H7 (cell line): ENCODE measurements at places on chromosomes 11 and 22.
A peak's percentile ranks its signal among the peaks of the same experiment; 100 is the strongest.

GRCh38 chr11:64321533-64321932, 3.6 kb downstream of the PRDX5 start:
- no peak for DNase-seq

GRCh38 chr11:46736615-46737014, 17.6 kb downstream of the F2 start:
- no peak for DNase-seq

DNA sequence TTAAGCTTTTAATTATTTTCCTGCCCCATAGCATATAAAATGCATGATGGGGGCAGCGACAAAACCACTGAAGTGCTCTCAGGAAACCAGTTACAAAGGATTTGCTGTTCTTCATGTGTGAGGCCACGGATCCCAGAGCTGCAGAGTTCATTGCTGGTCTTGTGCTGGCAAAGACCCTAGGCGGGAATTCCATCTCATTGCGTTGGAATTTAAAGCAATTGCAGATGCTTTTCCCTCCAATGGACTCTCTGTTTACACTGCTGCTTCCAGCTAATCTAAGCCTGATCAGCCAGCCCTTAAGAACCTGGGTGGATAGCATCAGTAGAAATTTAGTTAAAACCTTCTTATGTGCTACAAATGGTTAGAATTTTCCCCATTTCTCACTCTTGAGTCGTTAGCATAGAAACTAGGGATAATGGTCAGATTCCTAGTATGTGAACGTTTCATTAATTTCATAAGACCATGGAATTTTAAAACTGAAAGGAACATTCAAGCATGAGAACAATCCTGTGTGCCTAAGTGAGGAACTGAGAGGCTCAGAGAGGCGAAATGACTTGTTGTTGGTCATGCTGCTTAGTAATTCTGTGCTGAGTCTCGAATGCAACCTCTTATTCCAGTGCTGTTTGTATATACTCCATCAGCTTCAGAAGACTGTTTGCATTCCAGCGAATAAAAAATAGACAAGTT, 36.1 kb upstream of the ADSL start:
- DNase-seq, result no peak

- DNase-seq, result no peak
These were observed 33.3 kb downstream of the ELP4 start for GRCh38 chr11:31542862-31543261.

- no peak for DNase-seq
These were observed 1.5 kb downstream of the BACE1-AS start for GRCh38 chr11:117292616-117293015.

- no peak for DNase-seq
These were observed 734.2 kb upstream of the ANO3 start for GRCh38 chr11:25597696-25598095.

GRCh38 chr11:128456566-128457268, 130.6 kb downstream of the ETS1 start:
- DNase-seq, result no peak

DNA sequence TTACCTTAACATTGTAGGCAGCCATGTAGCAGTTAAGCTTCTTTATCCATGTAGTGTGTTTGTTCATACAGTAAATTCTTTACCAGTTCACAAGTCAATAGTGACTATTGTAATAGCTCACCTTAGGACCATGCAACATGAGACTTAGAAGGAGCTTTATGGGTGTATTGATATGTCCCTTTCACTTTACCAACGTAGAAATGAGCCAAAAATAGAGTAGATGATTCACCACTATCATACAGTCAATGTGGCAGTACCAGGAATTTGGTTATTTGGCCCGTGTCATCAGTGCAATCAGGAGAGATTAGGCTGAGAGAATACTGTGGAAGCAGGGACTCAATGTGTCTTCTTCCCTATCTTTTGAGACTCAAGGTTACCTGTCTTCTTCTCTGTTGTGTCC, 4.7 kb downstream of the ZDHHC13 start:
- no peak for DNase-seq

GRCh38 chr11:36598051-36598450, at the start of gene RAG2:
TSS of gene RAG2 (minus strand) at chr11:36598236. CDS start at chr11:36594168, 4,068 bp downstream.
- DNase-seq, result no peak

DNA sequence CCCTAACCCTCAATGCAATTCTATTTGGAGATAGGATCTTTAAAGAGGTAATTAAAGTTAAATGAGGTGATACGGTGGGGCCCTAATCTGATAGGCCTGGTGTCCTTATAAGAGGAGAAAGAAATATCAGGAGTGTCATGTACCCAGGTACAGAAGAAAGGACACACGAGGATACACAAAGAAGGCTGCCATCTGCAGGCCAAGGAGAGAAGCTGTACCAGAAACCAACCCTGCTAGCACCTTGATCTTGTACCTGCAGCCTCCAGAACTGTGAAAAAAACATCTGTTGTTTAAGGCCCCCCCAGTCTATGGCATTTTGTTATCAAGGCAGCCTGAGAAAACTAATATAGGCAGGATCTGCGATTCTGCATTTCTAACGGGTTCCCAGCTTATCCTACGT, 44.2 kb downstream of the FBXO7 start:
- DNase-seq, result no peak

- DNase-seq, result no peak
These were observed 121.0 kb downstream of the WNT11 start for GRCh38 chr11:76085270-76085669.

DNA sequence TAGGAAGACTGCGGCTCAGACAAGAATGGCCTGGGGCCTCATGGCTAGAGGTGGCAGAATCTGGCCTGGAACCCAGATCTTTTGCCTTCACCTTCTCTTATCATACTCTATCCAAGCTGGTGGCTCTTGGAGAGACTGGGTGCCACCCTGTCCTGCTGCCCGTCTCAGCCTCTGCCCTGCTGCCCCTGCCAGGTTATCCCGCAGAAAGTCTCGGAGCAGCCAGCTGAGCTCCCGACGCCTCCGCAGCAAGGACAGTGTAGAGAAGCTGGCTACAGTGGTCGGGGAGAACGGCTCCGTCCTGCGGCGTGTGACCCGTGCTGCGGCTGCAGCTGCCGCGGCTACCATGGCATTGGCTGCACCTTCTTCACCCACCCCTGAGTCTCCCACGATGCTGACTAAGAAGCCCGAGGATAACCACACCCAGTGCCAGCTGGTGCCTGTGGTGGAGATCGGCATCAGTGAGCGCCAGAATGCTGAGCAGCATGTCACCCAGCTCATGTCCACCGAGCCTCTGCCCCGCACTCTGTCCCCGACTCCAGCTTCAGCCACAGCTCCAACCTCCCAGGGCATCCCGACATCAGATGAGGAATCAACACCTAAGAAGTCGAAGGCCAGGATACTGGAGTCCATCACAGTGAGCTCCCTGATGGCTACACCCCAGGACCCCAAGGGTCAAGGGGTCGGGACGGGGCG, 5.9 kb downstream of the INCENP start:
- peak; percentile 16 for DNase-seq

DNA sequence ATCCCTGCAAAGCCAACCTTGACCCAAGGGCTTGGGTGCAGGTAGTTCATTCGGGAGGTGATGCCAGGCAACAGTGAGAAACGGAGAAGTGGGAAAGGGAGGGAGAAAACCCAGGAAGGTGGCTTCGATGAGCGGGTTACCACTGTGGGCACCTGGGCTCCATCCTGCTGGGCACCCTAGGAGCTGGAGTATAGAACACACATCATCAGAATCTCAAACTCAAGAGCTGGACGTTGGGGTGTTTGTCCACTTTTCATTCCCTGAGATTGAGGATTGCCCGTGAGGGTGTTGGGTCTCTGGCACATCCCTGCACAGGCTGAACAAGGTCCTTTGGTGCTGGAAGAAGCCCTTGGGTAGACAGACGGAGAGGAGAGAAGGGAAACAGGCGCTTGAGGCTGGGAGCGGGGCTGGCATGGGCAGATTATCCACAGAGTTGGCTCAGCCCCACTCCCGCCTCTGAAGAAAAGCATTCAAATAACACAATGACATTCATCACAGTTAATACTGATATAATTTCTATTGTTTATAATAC, 70.4 kb downstream of the LRRC32 start:
- peak; percentile 20 for DNase-seq

DNA sequence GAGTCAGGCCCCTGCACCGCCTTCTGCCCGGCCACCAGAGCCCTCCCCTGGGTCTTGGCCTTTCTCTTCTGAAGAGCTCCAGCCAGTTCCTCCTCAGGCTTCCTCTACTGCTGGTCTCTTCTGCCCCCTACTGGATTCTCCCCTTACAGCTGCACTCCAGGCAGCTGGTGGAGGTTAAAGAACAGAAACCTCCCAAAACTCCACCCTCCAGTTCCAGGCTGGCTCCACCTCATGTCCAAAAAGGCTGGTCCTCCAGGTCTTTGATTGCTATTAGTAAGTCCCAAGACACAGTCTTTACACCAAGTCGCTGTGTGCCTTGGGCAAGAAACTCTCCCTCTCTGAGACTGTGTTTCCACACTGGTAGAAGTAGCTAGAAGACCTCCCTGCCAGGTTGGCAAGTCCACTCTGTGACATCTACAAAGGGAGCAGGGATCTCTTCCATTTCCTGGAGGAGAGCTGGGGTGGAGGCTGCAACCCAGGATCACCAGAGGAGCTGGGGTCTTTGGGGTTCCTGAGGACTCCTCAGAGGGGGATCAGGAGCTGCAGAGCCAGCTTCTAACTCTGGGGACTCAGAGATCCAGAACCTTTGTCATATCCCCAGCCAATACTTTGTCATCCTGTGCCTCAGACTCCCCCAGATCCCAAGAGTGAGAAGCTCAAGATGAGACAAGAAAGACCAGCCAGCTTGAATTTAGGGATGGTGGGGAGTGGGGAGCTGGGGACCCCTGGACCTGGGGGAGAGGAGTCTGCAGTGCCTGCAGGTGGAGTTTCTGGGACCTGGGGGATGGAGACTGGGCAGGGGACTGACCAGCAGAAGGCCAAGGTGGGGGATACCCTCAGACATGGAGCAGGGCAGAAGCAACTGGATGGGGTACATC, 3.4 kb upstream of the IGLL5 start:
- peak; percentile 92 for DNase-seq

- DNase-seq, result no peak
These were observed 66.0 kb downstream of the MYEOV start for GRCh38 chr11:69359735-69360480.

GRCh38 chr11:71426413-71426812, 21.8 kb downstream of the DHCR7 start:
- DNase-seq, result no peak

- no peak for DNase-seq
These were observed 9.6 kb downstream of the NAGA start for GRCh38 chr22:42061041-42061440.

- DNase-seq, result peak; percentile 88
These were observed 58.9 kb downstream of the LINC01488 start for GRCh38 chr11:69540118-69541000.

DNA sequence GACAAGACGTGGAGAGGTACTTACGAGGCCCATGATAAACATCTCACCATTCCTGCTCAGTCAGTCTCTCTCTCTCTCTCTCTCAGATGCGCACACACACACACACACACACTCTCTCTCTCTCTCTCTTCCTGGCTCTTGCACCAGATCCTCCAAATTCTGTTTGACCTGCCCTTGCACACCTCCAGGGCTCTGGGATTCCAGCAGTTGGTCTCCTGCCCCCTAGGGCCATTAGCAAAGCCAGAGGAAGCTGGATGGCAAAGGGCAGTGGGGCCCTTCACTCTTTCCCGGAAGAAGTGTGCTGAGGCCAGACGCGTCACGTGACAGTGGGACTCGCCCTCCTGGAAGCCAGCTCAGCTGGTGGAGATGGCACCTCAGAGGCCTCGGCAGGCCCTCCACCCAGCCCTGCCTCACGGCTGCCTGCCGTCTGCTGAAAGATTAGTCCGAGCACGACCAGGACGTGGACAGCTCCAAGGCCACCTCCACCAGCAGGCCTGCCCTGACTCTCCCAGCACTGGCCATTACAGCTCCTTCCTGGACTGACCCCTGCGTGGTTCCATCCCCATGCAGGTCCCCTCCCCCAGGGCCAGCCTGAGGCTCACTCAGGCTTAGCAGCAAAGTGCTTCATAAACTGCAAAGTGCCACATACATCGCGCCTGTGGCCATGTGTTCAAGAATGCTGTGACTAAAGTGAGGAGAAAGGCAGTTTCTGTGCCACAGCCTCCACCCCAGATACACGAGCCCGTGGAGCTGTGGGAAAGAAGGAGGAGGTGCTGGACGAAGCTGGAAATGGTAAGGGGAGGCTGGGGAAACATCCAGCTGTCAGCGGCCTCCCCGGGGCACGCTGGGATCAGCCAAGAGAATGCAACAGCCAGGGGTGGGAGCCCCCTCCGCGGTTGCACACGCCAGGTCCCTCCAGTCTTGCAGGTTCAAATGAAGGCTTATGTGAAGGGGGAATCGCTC, 3.7 kb downstream of the PDGFB start:
- peak; percentile 73 for DNase-seq

- no peak for DNase-seq
These were observed 120.0 kb downstream of the KCNQ1 start for GRCh38 chr11:2564588-2565425.

DNA sequence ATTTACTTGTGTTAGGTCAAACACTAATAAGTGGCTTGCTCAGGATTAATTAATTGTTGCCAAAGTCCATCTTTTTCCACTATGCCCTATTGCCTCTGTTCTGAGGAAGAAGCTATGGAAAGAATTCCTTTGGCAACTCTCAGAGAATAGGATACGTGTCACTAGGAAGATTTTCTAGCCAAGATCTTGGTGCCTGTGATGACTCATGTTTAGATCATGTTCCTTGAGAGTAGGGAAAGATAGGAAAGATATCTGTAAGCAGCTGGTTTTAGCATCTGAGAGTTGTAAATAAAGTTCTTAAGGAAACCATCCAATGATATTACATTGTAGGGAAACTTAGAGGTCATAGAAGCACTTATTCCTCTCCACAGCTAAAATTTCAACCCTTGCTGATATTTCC, 15.7 kb downstream of the SLN start:
- no peak for DNase-seq

GRCh38 chr22:47786650-47787290, 1024.3 kb downstream of the TBC1D22A start:
- no peak for DNase-seq

DNA sequence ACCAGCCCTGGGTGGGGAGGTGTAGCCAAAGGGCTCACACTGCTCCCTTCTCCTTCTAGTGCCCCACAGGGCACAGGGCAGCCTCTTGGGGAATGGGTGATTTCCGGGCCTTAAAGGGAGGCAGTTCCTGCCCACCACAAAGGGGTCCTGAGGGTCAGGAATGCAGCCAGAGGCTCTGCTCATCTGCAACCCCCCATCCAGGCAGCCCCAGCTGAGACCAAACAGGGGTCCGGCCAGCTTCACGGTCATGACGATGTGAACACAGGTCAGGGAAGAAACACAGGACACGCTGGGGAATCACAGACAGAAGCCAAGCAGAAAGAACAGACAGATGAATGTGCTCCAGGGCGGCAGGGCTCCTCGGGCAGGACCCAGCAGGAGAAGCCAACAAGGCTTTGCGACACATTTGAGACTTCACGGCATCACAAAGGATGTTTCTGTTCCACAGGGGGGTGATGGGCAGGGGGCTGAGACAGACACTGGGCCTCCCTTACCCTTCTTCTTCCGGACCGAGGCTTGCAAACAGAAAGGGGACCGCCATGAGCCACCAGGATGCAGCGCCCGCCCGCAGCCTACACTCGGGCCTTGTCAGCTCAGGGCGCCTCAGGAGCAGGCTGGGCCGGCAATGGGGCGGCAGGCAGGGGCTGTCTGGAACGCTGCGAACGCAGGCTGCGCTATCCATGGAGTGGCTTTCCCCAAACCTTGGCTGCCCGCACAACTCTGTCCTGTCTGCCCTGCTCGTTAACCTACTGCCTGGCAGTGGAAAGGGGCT, 101.9 kb downstream of the CTTN start:
- DNase-seq, result no peak

- DNase-seq, result no peak
These were observed 76.5 kb downstream of the LRRC4C start for GRCh38 chr11:41382927-41383326.
